Neural crest cell (in vitro differentiated cells): ENCODE measurements at places on chromosomes 11 and 22.

GRCh38 chr22:32515084-32515483 is 40.5 kb downstream of the FBXO7 start:
- DNase-seq, result no peak

DNA sequence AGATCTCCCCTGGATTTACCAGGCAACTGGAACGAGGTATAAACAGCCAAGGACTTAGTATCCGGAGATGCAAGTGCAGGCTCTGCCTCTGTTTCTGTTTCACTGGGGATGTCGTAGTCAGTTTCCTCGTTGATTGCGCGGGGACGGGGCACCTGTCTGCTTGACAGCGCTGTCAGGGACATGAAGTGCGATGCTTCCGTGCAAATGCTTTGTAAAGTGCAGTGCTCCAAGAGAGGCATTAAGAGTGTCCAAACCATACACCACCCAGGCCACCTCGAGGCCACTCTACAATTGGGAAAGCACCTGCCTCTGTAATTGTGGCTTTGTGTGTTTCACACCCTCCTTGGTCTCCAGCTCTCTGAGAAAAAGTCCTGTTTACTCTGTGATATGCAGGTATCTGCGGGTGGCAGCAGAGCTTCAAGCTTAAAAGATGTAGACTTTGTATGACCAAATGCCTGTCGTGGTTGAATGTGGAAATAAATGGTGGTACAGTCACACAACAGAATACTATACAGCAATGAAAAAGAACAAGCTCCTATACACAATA is 18.6 kb upstream of the CD5 start:
- DNase-seq, result no peak

- DNase-seq, result no peak
Measured at GRCh38 chr11:689625-690024, 5.4 kb downstream of the DEAF1 start.

DNA sequence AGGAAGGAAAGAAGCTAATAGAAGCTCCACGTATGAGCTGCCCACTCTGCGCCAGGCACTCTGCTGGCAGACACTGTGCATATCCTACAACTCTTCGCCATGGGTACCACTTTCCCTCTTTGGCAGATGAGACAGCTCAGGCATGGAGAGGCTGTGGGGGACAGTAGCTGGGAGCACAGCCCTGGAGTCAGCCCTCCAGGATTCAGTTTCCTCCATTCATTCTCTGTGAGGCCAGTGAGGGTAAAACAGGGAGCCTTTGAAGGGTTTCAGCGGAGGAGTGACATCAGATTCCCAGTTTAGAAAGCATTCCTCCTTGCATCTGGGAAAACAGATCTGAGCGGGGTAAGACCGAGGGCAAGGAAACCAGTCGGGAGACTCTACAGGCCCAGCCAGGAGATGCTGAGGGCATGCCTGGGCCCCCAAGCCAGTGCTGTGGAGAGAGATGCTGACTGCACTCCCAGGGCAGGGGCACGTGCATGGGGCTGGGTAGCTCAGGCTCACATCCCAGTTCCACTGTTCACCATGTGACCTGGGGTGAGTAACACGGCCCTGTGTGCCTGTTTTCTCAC is 58.3 kb upstream of the EMID1 start:
- DNase-seq, result no peak

DNA sequence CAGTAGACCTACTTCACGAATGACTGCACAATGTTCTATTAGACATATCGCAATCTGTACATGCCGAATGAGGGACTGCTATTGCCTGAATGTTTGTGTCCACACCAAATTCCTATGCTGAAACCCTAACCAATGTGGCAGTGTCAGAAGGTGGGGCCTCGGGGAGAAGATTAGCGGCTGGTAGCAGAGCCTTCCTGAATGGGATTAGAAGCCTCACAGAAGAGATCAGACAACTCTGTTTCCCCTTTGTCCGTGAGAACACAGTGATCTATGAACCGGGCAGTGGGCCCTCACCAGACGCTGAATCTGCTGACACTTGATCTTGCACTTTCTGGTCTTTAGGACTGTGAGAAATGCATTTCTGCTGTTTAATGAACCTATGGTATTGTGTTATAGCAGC is 33.1 kb downstream of the LRFN4 start:
- DNase-seq, result no peak

DNA sequence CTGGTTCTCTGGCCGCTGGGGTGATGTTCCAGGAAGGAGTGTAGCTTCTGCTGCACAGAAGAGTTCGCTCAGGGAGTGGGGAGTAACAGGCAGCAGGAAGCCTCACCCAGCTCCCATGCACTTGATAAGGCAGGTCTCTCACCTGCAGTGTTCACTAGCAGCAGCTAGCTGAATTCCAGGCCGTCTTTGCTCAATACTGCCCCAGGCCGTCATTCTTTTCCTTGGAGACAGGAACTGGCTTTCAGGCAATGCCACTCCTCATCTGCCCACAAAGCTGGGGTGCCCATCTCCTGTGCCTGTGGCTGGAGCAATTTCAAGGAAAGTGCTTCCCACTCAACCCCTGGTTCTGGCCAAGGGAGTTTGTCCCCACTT is 66.1 kb downstream of the ARHGAP42 start:
- no peak for DNase-seq

GRCh38 chr11:108927791-108928545 is 263.1 kb downstream of the DDX10 start:
- no peak for DNase-seq

DNA sequence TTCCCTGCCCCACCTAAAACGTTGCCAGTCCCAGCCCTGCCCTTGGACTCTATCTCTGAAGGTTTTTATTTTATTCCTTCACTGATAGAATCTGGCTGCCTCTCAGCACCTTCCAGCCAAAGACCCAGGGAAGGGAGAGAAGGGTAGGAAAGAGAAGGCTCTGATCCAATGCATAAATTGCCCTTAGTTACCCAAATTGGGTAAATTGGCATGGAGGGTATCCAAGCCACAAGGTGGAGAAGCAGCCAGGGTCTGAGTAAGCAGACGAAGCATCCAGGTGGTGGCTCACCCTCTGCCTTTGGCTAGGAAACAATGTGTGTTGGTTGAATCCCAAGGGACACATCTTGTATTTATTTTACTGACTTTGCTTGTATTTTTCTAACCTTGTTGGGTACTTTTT is 89.0 kb downstream of the FEZ1 start:
- DNase-seq, result no peak

DNA sequence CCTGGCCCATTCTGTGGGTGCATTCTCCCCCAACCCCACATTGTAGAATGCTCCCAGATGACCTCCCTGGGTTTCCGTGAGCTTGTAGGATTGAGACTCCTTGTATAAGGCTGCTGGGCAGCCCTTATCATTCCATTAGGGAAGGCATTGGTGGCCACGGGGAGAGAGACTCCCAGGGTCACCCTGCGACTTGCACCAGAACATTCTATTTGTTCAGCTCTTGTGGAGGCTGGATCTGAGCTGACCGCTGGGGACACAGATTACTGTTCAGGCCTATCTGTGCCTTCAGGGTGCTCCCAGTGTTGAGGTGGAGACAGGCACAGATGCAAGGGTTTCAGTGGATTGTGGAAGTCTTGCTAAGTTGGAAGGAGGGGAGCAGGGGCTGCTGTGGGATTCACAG is 17.8 kb downstream of the MICALL1 start:
- DNase-seq, result no peak

DNA sequence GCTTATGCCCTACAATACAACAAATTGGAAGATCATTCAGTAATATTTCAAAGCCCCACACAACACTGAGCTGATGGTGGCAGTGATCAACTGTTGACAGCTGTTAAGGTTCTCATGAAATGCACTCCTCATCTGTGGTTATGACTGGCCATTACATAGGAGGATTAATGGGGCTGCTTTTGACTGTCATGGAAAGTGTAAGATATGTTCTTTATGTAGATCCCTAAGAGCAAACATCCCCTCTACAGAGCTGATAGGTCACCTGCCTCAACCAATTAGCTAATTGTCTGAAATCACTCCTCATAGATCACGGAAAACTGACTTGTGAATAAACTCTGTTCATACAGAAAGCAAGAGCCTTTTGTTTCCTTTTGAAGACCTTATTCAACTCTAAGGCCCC is 78.1 kb downstream of the GAB2 start:
- DNase-seq, result no peak

DNA sequence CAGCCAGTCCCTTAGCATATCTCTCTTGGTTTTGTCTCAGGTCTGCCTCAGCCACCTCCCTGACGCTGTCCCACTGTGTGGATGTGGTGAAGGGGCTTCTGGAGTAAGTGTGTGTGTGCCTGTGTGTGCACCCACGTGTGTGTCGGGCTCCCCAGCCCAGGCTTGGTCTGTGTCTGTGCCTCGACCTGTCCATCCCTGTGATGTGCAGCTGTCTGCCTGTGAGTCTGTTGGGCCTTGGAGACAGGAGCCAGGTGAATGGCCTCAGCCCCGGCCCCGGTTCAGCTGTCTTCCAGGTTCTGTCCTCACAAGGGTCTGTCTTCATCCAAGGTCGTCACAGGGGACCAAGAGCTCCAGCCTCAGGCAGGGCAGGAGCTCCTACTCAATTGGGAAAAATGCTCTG is 9.8 kb downstream of the ATG16L2 start:
- no peak for DNase-seq
